HT-29 (cell line): ENCODE measurements at places on chromosomes 7 and 10.

- DNase-seq = peak; percentile 30
Measured at GRCh38 chr10:6200734-6201515, 1.8 kb upstream of the PFKFB3 start.

- no peak for DNase-seq
Measured at GRCh38 chr7:96121752-96122151, 200.1 kb downstream of the SLC25A13 start.

GRCh38 chr10:13877154-13877909, 290.6 kb downstream of the PRPF18 start:
- no peak for DNase-seq

DNA sequence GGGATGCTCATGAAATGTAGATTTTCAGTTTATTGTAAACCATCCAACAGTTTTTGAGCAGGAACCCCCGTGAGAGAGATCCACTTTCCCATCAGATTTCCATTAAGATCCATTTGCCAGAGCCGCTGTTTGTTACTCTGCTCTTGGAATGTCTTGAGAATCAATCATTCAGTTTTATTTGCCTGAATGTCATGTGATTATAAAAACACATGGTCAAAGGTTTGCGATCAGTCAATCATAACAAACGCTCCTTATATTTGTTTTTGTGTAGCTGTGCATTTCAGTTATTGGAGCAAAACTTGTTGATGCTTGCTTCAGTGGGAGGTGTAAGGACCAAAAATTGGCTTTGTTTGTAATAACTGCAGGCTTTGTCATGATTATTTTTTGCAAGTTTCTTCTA, 155.8 kb upstream of the RHOBTB1 start:
- no peak for DNase-seq

- peak; percentile 35 for DNase-seq
Measured at GRCh38 chr7:5528071-5528814, 104.6 kb upstream of the TNRC18 start.

DNA sequence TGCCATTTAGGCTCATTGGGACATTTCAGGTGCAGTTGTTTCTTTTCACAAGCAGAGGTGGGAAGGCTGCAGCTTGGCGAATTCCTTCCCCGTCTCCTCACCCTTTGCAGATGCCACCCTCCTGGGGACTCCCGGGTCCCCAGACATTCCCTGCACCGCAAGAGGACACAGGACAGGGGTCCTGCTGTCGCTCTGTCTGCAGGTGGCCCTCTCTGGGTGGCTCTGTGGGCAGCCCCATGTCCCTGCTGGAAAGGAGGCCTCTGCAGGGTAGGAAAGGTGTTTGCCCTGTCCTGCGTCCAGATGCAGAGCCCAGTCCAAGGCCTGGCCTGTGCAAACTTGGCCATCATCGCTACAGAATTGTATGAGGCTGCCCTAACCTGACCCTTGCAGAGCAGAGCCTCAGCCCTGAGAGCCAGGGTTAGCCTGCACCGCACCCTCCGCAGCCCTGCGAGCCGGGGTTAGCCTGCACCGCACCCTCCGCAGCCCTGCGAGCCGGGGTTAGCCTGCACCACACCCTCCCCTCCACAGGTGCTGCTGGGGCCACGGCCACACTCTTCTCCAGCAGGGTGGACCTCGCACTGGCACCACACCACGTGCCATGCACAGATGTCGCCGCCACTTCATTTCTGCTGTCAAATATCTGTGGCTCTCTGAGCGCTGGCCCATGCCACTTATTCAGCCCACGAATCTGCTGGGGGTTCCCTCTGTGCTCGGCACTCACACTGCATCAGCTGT, 61.0 kb downstream of the CFAP46 start:
- DNase-seq = no peak

- peak; percentile 32 for DNase-seq
Measured at GRCh38 chr7:114048386-114049235, 129.8 kb upstream of the PPP1R3A start.

DNA sequence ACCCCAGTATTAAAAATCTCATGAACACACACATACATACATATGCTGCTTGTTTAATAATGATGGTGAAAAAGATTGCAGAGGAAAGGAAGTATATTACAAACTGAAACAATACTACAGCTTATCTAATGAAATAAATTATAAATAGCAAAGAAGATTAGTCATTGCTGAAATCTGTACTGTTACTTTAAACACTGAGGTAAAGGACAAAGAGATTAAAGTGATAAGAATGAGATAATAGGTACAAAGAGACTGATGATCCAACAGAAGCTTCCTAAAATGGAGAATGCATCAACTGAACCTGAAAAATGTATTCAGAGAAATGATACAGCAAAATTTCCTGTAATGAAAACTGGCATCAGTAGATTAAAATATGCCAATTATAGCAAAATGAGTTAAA, 91.5 kb upstream of the KCND2 start:
- DNase-seq = no peak

DNA sequence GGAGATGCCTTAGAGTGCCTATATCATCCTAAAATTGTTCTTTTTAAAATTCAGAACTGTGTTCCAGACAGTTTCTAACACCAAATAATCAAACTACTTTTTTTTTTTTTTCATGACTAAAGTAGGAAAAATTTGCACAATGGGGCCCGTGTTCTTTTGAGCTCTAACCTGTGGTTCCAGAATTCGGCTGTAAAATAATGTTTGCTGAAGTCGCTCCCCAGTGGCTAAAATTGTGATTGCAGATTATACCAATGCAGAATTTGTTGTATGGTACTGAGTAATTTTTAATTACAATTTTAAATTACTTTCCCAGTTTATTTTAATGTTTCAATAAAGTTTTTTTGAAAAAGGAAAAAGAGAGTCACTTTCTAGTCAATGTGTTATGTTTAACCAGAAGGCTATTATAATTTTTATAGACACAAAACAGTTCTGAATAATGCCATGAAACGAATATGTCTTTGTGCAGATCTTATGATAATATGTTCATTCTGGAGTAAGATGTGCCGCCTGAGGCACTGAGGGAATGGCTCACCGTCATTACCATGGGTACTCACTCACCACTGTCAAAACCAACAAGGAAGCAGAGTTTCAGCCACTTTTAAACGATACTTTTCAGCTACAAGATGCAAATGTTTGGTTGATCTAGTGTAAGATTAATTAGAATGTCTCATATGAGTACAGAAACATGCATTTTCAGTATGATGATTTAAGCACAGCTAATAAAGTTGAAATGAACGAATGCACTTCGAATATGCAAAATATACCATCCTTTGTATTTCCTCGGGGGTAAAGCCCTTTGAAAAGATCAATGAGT, 173.6 kb downstream of the PRKCQ start:
- DNase-seq = peak; percentile 28

DNA sequence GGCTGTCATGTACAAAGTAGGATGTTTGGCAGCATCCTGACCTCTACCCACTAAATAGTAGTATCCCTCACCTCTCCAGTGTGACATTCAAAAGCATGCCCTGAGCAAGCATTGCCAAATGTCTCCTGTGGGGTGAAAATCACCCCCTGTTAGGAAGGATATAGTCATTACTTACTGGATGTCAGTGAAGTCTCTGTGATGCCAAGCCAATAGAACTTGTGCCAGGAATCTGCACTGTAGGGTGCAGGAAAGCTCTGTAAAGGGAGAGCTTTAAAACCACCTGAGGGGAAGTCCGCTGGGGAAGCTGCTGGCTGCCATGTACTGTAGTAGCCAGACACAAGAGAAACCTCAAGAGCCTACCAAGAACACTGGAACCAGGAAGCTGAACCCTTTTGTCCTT, 170.7 kb upstream of the DKK1 start:
- DNase-seq = no peak

DNA sequence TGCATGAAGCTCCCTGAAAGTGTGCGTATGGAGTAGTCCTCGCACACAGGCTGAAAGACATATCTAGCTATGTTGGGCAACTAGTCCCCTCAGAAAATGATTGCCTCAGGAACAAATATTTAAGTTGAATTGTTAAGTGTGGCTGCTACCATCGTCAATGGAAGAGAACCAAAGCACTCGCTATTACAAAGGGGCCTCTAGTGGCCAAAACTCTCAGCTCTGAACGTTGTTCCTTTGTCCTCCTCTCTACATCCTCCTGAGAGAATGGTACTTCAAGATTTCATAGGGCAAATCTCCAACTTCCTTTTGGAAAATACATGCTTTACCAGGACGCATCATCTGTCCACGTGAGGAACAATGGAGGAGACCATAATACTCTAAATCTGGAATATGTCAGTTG, 209.9 kb downstream of the NRG3 start:
- DNase-seq = peak; percentile 27

GRCh38 chr7:11726001-11726793, 105.8 kb downstream of the THSD7A start:
- DNase-seq = no peak

DNA sequence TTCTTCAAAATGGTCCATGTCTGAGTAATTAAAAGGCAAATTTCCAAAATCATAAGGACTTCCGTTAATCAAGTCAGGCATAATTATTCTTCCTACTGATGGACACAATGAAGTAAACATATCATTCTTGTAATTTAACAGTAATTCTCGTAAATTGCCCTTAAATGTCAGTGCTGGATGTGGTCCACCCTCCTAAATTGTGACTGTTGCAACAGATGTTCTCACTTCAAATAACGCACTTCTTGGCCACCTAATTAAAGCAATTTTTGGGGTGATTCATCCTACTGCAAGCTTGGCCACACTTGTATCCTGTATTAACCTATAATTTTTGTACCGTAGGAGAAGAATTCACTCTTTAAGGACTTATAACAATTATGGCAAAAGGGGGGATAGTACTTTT, 1.9 kb downstream of the COL1A2 start:
- DNase-seq = no peak

DNA sequence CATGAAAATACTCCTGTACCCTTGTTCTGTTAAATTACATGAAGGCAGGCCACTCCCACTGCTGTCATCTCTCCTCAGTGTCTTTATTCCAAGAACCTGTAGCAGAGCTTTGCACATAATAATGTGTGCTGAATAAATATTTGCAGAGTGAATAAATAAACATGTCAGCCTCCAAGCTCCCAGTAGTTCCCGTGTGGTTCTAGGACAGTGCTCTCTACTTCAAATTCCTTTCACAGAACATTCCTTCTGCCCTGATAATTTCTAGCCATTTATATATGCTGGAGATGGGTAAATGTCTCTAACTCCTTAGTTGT, 20.3 kb upstream of the HYAL4 start:
- peak; percentile 48 for DNase-seq
